ENCODE measurements at places on chromosomes 2 and 18.

- no peak for DNase-seq
Observed at GRCh38 chr2:83378921-83379320, 1080.2 kb downstream of the SUCLG1 start.

- no peak for DNase-seq
Observed at GRCh38 chr2:54479424-54479823, 23.3 kb downstream of the SPTBN1 start.

- peak; percentile 59 for DNase-seq
Observed at GRCh38 chr2:101253013-101253702, 472 bp downstream of the CNOT11 start.

GRCh38 chr2:222939979-222940378, 79.1 kb downstream of the ACSL3 start:
- DNase-seq, result no peak

- no peak for DNase-seq
Observed at GRCh38 chr2:144493027-144493809, 26.7 kb downstream of the ZEB2 start.

DNA sequence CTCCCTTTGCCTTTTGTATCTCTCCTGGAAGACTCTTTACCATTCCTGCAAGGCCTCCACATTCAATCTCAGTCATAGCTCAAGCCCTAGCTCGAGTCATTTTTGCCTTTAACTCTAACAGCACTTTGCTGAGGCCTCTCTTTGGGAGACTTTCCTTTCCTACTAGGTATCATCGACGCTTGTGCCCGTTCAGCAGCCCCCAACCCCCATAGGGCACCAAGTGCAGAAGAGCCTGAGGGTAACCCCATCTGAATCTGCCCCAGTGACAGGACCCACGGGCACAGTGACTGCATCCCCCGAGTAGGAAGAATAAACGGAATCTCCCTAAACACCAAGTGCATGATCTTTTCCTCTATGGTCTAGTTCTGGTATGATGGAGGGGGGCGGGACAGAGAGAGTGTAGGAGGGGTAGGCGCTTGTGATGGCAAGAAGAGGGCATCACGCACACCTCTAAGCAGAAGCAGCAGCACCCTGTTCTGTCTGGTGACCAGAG, 66.3 kb downstream of the UXS1 start:
- DNase-seq, result no peak

DNA sequence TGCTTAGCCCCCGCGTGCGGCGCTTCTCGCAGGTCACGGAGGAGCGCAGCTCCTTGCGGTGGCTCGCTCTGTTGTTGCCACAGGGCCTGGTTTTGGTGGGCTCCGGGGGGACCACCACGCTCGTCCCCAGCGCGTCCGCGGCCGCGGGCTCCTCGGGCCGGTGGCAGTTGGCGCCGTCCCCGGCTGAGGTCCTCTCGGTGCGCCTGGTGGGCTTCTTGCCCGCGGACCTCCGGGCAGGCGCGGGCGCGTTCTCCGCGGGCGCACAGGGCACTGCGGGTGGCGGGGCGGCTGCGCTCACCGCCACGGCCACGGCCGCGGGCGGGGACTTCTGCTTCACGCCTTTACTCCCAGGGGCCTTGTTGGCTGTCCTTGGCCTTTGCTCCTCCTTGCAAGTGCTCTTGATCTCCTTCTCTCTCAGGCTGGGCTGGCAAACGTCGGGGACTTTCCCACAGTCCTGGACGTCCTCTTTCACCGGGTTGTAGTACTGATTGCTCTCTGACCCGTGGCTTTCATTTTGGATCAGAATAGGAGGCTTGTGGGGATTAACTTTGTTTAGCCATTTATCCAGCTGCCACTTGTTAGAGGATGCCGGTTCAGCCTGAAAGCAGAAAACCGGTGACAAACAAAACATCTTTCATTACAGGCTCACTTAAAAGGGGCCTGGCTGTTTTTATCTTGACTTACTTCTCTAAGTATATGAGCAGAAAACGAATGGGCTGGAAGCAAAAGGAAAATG, 104.0 kb upstream of the REV1 start:
- DNase-seq, result no peak

- DNase-seq, result no peak
Observed at GRCh38 chr2:84085562-84085961, 373.5 kb downstream of the SUCLG1 start.

GRCh38 chr18:74892066-74892627, 294.5 kb downstream of the ZNF407 start:
- DNase-seq, result no peak

DNA sequence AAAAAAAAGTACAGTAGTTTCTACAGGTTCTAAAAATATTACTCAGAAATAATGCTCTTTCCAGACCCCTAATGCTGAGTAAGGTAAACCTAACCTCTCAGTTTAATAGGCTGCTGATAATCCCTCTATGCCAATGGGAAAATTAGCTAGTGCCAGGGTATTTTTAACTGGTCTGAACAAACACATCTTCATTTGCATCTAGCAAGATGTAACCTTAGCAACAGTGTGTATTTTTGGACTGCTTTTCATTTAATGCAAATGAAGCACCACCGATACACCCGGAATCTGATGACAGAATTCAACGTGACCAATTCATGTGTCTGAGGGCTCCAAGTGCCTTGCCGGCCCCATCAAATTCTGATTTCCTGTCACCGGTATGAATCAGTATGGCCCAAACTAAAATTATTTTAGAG, 47.4 kb upstream of the CYRIA start:
- DNase-seq, result no peak

DNA sequence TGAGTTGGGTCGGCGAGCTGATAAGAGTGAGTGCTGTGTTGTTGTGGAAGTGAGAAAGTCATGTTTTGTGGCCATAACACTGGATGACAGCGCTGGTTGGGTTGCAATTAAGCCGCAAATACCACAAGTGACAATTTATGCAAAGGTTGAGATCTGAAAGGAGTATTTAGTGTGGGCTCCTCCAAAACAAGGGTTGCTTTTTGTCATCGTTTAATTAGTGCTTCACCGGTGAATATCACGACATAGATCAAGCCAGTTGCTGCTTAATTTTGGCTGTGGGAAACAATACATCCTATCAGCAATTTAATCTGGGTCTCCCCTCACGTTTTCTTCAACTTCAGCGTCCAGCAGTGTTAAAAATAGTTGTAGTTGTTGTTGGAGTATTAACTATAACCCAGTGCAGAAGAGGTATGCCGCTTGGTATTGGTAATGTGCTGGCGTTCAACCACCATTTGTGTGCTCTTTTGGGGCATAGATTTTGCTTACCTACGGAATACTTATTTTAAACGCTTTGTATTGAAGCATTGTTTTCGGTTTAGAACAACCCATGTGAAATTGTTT, 662 bp downstream of the ACVR2A start:
- DNase-seq, result peak; percentile 18

- no peak for DNase-seq
Observed at GRCh38 chr2:215841175-215841816, 172.1 kb downstream of the MREG start.
